Ovary (tissue), 10 donors: ENCODE measurements at places on chromosomes 11 and 22. TPM values are rescaled to one million over a fixed set of nuclear protein-coding genes. Genes with fewer than 3 reads are reported as not detected.
A peak's percentile ranks its signal among the peaks of the same experiment; 100 is the strongest.

GRCh38 chr11:118012083-118012669 lies 26.0 kb downstream of the IL10RA start:
- H3K36me3 ChIP-seq = no peaks in the 10 kb centered on the region
- H3K4me1 ChIP-seq = no peaks in the 10 kb centered on the region
- H3K27ac ChIP-seq = no peak overlapping the region
- DNase-seq = no peak
- H3K27me3 ChIP-seq = no peaks in the 10 kb centered on the region

GRCh38 chr11:17673951-17674350 lies 45.4 kb upstream of the MYOD1 start:
- H3K27me3 ChIP-seq = no peaks in the 10 kb centered on the region
- no peak overlapping the region for H3K27ac ChIP-seq
- H3K36me3 ChIP-seq = no peaks in the 10 kb centered on the region
- DNase-seq = no peak
- H3K4me1 ChIP-seq = no peaks in the 10 kb centered on the region

- H3K4me1 ChIP-seq = no peaks in the 10 kb centered on the region
- DNase-seq = no peak
- no peak overlapping the region for H3K4me3 ChIP-seq
- H3K27ac ChIP-seq = no peak overlapping the region
These were observed 108.9 kb upstream of the NCAM1 start for GRCh38 chr11:112852143-112852866.

- no peaks in the 10 kb centered on the region for H3K27me3 ChIP-seq
- no peaks in the 10 kb centered on the region for H3K36me3 ChIP-seq
- no peaks in the 10 kb centered on the region for H3K4me1 ChIP-seq
- no peak overlapping the region for H3K4me3 ChIP-seq
- H3K27ac ChIP-seq = peak overlapping the region; percentile 25
- DNase-seq = no peak
These were observed 51.8 kb upstream of the SLC36A4 start for GRCh38 chr11:93249459-93250220.

- no peaks in the 10 kb centered on the region for H3K27me3 ChIP-seq
- no peak for DNase-seq
- H3K4me1 ChIP-seq = peaks cover 18% of the 10 kb centered on the region
- H3K36me3 ChIP-seq = no peaks in the 10 kb centered on the region
- H3K4me3 ChIP-seq = no peak overlapping the region
These were observed 24.1 kb downstream of the CLMP start for GRCh38 chr11:123170929-123171328.

DNA sequence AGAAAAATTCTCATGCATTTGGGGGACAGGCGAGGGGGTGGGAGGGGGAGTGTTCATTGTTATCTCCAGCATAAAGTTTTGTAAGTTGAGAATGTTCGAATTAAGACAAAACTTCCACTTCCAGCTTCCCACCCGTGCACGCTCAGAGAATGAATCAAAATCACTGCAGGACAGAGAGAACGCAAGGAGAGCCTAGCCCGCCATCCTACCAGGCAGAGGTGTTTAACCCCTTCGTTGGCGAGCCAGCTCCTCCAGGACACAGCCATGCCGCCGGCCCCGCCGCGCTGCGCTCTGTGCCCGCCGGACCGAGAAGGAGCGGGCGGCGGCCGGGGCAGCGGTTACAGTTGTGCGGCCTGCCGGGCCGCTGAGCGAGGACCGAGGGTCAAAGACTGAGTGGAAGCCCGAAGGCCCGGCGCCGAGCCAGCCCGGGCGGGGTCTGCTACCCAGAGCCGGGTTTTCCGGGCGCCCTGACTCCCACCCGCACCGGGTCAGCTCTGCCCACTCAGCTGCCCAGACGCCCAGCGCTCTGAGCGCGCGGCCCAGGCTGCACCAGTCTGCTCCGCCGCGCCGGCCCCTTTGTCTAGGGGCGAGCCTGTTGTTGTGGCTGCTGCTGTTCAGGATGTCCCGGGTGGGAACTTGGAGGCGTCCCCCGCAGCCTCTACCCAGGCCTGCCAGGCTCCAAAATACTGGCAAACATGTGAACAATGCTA lies at the start of gene NOX4:
Gene NOX4, minus strand, starts transcription at position 395 of the 710 bp plus-strand sequence. Its CDS starts 129 bp downstream, at position 266.
- no peaks in the 10 kb centered on the region for H3K36me3 ChIP-seq
- H3K4me3 ChIP-seq = peak within 1 kb of the TSS; percentile 56
- H3K4me1 ChIP-seq = peaks cover 1% of the 10 kb centered on the region
- H3K27ac ChIP-seq = peak within 1 kb of the TSS; percentile 72
- no peaks in the 10 kb centered on the region for H3K27me3 ChIP-seq
- peak; percentile 40 for DNase-seq

- H3K27ac ChIP-seq = no peak overlapping the region
- H3K36me3 ChIP-seq = no peaks in the 10 kb centered on the region
These were observed 67.8 kb downstream of the IGLL1 start for GRCh38 chr22:23512348-23512705.

GRCh38 chr22:19175602-19176174 lies 2.8 kb downstream of the SLC25A1 start:
- no peak overlapping the region for H3K4me3 ChIP-seq
- no peak overlapping the region for H3K27ac ChIP-seq
- no peak for DNase-seq
- H3K27me3 ChIP-seq = no peaks in the 10 kb centered on the region
- H3K36me3 ChIP-seq = no peaks in the 10 kb centered on the region
- peaks cover 9% of the 10 kb centered on the region for H3K4me1 ChIP-seq

GRCh38 chr11:75160220-75160757 lies 9.4 kb downstream of the SLCO2B1 start:
- no peaks in the 10 kb centered on the region for H3K36me3 ChIP-seq
- no peaks in the 10 kb centered on the region for H3K4me1 ChIP-seq
- H3K27me3 ChIP-seq = no peaks in the 10 kb centered on the region
- H3K27ac ChIP-seq = no peak overlapping the region

DNA sequence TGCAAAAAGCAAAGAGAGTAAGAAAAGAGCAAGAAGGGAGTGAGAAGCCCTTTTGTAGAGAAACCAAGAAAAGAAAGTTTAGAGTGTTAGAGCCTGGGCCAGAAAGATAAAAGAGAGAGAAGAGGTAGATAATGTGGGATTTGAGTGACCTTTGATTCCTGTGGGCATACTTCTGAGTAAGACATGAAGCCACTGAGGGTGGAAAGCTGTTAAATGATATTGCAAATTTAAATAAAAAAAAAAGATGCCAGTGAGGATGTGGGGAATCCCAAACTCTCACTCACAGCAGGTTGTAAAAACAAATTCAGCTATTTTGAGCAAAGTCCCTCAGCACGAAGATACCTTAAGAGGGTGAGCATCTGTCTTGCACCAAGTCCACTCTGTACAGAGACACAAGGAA lies 59.4 kb upstream of the TOP3B start:
- no peak overlapping the region for H3K27ac ChIP-seq
- no peaks in the 10 kb centered on the region for H3K36me3 ChIP-seq
- H3K4me1 ChIP-seq = no peaks in the 10 kb centered on the region
- H3K4me3 ChIP-seq = no peak overlapping the region
- H3K27me3 ChIP-seq = no peaks in the 10 kb centered on the region

- H3K4me1 ChIP-seq = no peaks in the 10 kb centered on the region
- DNase-seq = no peak
- H3K36me3 ChIP-seq = no peaks in the 10 kb centered on the region
- no peak overlapping the region for H3K4me3 ChIP-seq
- no peaks in the 10 kb centered on the region for H3K27me3 ChIP-seq
These were observed 38.6 kb downstream of the MUC6 start for GRCh38 chr11:997907-998306.

DNA sequence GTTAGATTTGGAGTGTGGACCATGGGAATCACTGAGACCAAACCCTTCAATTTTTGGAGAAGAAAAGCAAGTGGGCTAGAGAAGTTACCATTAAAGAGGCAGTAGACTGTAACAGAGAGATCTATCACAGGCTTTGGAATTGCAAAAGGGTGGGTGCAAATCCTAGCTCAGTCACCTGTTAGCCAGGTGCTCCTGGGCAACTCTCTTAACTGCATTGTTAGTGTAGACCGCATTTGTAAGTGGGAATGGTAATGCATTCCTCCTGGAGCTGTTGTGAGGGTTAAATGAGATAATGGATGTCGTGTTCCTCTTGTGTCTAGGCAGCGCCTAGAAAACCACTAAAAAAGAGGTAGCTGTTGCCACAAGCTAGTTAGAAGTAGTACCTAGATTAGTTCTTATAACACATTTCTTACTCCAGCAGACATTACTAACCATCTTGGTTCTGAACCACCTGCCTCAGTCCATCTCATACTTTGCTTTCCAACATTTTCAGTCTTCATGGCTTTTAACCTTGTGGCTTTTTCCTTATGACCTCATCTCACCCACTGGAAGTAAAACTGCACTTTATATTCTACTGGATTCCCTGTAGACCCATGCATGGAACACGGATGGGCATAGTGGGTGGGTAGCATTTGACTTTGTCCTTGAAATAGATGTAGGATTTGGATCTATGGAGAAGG lies 153.0 kb downstream of the HIPK3 start:
- no peak for DNase-seq
- H3K36me3 ChIP-seq = no peaks in the 10 kb centered on the region
- H3K4me3 ChIP-seq = no peak overlapping the region
- H3K27me3 ChIP-seq = no peaks in the 10 kb centered on the region

KCTD17 gene
- total RNA-seq = 15.9 TPM

KCNQ1 gene
- total RNA-seq = 1.4 TPM

PATE1 gene
- total RNA-seq = not detected

CHRM1 gene
- not detected for total RNA-seq

OR10A5 gene
- total RNA-seq = not detected

DNAL4 gene
- 16.2 TPM for total RNA-seq

CHCHD10 gene
- total RNA-seq = 22.9 TPM
